ENCODE measurements at places on chromosomes 1 and 21. TPM values are rescaled to one million over a fixed set of nuclear protein-coding genes. Genes with fewer than 3 reads are reported as not detected.

Gene CELA3B
- total RNA-seq: not detected

Gene ANGPTL1
- 210 TPM for total RNA-seq

Gene TFF2
- total RNA-seq: not detected

Gene GJA8
- total RNA-seq: not detected

Gene CD244
- not detected for total RNA-seq

Gene LIN28A
- not detected for total RNA-seq

Gene SH2D2A
- total RNA-seq: not detected

Gene CYP4A22
- not detected for total RNA-seq

Gene PSMB4
- 181 TPM for total RNA-seq
